ENCODE measurements at places on chromosomes 1 and 21. TPM values are rescaled to one million over a fixed set of nuclear protein-coding genes. Genes with fewer than 3 reads are reported as not detected.

GRCh38 chr1:40014812-40015594, 25.5 kb upstream of the CAP1 start:
- no peak for DNase-seq

DNA sequence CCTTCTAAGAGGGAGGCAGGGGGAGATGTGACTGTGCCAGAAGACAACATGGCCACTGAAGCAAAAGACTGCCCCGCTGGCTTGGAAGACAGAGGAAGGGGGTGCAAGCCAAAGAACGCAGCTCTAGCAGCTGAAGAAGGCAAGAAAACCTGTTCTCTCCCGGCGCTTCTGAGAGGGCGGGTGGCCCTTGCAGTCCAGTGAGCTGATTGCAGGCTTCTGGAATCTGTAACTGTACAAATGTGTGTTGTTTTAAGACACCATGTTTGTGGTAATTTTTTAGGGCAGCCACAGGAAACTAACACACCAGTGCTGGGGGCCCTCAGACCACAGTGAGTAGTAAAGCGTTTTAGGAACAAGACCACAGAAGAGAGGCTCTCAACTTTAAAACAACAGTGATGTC, 47.0 kb downstream of the CD46 start:
- DNase-seq, result no peak

DNA sequence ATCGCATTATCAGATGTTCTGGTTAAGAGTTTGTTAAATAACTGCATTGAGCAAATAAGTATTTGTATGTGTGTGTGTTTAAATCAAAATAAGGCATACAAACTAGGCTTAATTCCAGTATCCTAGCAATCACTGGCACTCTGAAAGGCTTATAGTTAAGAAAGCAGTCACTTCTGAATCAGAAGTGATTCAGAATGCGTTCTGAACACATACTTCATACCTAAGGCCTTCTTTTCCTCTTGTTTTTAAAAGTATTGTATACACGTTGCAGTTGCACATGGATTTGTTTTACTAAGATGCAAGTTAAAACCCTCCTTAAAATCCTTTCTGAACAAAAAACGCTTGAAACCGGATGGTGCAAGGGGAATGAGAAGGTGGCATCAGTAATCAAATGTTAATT, 238.4 kb upstream of the DMRTA2 start:
- DNase-seq, result no peak

- DNase-seq, result no peak
Observed at GRCh38 chr1:237685551-237685950, 205.2 kb downstream of the ZP4 start.

GRCh38 chr1:202216691-202217090, 23.1 kb downstream of the LGR6 start:
- no peak for DNase-seq

GRCh38 chr1:240362826-240363225, 249.1 kb downstream of the GREM2 start:
- no peak for DNase-seq

- no peak for DNase-seq
Observed at GRCh38 chr1:151596166-151596953, 15.5 kb upstream of the SNX27 start.

The CFHR1 gene
- total RNA-seq, result not detected

GRCh38 chr1:45322486-45323040, 4.1 kb upstream of the HPDL start:
- DNase-seq, result no peak

GRCh38 chr1:209643285-209644020, 8.8 kb downstream of the LAMB3 start:
- DNase-seq, result peak; percentile 90

The ARHGAP29 gene
- total RNA-seq, result 31.1 TPM

- no peak for DNase-seq
Observed at GRCh38 chr1:70207492-70207891, 2.1 kb upstream of the LRRC40 start.

GRCh38 chr21:14245711-14246110, 29.8 kb downstream of the RBM11 start:
- no peak for DNase-seq

DNA sequence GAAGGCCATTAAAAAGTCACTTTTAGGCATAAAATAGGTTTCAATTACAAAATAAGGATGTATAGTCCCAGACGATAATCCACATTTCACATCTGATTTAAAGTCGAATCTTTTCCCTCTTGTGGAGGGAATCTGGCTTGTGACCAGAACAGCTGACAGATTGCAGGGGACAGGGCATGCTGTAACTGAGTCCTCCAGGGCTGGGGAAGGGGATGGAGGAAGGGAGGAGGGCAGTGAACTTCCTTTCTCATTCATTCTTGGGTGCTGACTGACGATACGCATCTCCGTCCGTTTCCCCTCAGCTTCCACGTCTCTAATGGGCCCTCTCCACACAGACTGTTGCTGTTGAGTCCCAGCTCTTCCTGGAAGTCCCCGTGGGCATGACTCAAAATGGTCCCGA, 108.1 kb upstream of the CSF3R start:
- no peak for DNase-seq

DNA sequence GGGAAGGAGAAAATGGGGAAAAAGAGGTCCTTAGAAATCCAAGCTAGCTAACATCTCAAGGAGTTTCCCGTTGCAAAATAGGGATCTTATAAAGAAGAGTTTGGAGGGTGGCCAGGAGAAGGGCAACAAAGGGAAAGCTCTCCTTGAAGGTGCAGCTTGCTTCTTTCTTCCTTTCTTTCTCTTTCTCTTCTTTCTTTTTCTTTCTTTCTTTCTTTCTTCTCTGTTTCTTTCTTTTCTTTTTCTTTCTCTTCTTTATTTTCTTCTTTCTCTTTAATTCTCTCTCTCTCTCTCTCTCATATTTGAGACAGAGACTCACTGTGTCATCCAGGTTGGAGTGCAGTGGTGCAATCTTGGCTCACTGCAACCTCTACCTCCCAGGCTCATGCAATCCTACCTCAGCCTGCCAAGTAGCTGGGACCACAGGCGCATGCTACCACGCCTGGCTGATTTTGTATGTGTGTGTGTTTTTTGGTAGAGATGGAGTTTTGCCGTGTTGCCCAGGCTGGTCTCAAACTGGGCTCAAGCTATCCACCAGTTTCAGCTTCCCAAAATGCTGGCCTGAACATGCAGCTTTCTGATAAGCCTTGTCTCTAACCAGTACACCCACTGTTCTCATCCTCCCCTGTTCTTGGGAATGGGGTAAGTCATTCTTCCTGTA, 44.4 kb downstream of the RNF11 start:
- no peak for DNase-seq

- DNase-seq, result no peak
Observed at GRCh38 chr1:32915766-32916706, 14.8 kb upstream of the TMEM54 start.

DNA sequence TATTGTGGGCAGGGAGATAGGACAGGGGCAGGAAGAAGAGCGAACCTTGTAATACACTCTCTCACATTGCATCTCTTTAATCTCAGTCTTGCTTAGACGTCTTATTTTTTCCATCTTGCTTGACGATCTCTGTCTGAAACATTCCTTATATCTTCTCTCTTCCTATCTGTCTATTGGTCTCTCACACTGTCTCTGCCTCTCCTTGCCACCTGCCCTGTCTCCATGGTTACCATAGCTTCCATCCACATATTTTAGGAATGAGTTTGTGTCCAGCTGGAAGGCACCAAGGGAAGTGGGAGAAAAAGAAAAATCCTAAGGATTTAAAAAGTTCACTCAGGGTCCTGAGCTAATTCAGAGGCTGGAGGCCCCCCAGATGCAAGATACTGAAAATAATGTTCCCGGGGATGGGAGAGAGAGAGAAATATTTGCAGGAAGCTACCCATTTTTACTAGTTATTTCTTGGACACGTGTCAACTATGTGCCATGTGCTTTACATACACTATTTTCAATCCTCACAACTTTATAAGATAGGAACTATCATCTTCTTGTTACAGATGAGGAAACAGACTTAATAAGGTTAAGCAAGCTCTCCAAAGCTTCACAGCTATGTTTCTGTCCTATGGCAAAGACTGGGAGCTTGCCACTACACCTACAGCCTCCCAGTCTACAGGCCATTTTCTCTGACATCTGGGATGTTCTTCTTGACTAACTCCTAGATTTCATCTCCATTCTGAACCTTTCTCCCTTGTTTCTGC, 933 bp downstream of the ANKRD34A start:
- DNase-seq, result no peak

- no peak for DNase-seq
Observed at GRCh38 chr1:64928325-64928724, 38.0 kb downstream of the JAK1 start.

DNA sequence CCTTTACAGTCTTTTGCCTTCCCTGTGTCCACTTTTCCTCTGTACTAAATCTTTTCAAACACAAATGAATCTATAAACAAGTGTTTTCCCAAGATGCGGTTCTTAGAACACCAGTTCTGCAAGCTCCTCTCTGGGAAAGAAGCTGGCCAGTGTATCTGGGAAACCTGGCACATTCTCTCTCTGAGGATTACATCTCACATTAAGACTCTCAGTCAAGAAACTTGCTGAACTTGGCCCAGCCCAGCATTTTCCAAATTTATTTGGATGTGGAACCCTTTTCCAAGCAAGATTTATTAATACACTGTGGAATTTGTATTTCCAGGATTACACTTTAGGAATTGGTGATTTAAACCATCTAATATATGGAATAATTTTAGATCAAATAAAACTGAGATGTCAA, 105.7 kb downstream of the ZNF281 start:
- DNase-seq, result no peak

GRCh38 chr21:32348604-32349332, 44.0 kb downstream of the URB1 start:
- DNase-seq, result no peak

- no peak for DNase-seq
Observed at GRCh38 chr1:94922761-94923331, 4.1 kb downstream of the CNN3 start.

All from right cardiac atrium (tissue), 5 donors.